ENCODE measurements at places on chromosomes 3 and 15.

DNA sequence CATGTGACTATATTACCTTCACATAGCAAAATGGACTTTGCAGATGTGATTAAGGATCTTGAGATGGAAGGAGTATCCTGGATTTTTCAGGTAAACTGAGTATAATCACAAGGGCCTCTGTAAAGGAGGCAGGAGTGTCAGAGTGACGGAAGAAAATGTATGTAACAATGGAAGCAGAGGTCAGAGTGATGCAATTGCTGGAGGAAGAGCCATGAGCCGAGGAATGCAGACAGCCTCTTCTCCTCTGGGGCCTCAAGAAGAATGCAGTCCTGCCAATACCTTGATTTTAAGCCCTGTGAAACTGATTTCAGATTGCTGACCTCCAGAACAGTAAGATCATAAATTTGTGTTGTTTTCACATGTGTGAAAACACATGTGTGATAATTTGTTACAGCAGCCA, 15.1 kb downstream of the HEMK1 start:
- DNase-seq: no peak

GRCh38 chr3:108123326-108123725, 32.5 kb upstream of the CD47 start:
- DNase-seq: no peak

DNA sequence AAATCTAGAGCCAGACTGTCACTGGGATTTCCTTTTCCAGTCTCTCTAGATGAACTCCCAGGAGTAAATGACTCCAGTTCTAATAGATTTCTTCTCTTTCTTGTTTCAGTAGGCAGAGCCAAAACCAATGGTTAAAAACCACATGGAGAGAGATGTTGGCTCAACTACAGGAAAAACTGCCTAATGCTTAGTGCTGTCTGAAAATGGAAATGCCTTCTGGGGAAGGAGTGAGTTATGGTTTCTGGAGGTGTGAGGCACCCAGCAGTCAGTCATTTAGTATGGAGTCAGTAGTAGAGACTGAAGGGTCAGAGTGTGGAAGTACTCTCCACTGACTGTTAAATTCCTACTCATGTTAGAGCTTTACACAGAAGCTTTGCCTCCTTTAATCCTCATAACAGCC, 136.7 kb downstream of the CCNL1 start:
- DNase-seq: no peak

GRCh38 chr3:5051772-5052171, 70.3 kb upstream of the ARL8B start:
- DNase-seq: no peak

GRCh38 chr3:20405744-20406143, 219.7 kb upstream of the SGO1 start:
- DNase-seq: no peak

GRCh38 chr3:169075710-169076109, 587.8 kb downstream of the MECOM start:
- DNase-seq: no peak

DNA sequence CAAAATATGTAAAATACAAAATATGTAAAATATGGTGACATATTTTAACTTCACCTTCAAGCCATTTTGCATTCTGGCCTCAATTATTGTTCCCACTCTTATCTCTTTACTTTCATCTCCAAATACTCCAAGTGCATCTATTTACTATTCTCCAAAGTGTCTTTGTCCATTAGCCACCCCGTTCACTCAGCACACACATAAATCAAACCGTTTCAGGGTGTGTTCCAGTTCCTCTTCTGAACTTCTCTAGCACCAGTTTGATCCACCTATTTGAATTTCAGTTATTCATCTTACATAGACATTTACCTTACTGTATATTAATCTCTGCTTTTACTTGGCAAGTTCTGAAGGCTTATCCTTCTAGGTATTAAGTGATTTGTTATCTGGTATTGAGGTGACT, 45.1 kb downstream of the SGO1 start:
- DNase-seq: no peak

DNA sequence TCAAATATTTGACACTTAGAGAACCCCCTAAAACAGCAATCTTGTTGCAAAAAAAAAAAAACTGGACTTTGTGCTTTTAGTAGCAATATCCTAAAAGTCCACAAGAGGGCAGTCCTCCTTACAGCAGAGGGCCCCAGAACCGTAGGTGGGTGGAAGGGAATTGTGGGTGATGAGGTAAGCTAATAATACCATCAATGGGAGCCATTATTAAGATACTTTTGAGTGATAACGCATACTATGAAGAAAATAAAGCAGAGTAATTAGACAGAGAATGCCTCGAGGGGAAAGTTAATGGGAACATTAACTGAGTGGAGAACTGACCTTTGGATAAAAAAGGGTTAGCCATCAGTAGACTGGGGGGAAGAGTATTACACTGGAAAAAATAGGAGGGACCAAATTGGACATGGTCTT, 229.9 kb downstream of the THRB start:
- DNase-seq: no peak

DNA sequence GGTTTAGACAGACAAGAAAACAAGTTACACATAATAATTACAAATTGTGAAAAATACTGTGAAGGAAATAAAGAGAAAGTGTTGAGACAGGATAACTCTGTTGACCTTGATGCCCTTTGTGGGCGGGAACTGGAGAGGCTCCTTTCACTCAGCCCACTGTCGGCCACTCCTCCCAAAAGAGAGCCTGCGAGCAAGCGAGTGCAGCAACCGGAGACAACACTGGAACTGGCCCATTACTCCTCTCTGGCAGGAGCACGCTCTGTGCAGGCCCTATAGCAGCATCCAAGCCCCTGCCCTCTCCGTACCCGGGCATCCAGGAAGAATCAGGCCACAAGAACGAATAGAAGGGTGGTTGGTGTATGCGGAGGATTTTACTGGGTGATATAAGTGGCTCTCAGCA, 16.2 kb upstream of the DUT start:
- DNase-seq: no peak

DNA sequence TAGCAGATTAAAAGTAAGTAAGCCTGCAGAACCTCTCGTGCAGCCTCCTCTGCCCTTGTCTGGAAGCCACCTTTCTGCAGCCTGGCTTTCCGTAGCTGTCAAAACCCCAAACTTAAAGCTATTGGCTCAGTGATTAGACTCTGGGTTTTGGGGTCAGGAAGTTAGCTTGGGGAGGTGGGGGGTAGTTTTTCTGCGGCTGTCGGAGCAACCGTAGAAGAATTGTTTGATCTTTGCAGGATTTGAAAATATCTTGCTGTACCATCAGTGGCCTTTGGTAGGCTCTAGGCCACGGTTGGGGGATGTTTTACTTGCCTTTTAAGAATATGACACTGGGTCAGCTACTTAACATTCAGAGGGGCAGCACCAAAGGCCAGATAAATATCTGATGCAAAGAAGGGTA, 88.4 kb upstream of the RASGRP1 start:
- no peak for DNase-seq
